Fibroblast of skin of abdomen (primary cell): ENCODE measurements at places on chromosomes 2 and 18.

- peak; percentile 14 for DNase-seq
Measured at GRCh38 chr18:50928551-50928950, 39.3 kb upstream of the ELAC1 start.

GRCh38 chr2:84904717-84905174, 710 bp upstream of the TMSB10 start:
- peak; percentile 68 for DNase-seq

DNA sequence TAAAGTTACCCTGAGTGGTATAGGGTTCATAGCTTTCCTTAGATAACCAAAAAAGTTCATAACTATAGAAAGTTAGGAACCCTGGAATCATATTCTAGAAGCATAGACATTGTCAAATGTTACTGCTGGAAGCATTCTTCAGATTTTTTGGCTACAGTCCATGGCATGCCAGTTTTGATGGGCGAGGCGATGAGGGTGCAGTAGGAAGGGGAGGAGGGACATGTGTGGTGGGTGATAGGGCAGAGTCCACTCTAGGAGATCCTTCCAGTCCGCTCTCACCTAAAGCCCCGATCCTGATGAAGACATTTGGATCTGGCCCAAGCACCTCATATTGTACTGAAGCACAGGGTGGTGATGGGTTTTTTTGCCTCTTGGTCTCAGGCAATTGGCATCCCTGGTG, 91.8 kb downstream of the HRH4 start:
- DNase-seq, result no peak

DNA sequence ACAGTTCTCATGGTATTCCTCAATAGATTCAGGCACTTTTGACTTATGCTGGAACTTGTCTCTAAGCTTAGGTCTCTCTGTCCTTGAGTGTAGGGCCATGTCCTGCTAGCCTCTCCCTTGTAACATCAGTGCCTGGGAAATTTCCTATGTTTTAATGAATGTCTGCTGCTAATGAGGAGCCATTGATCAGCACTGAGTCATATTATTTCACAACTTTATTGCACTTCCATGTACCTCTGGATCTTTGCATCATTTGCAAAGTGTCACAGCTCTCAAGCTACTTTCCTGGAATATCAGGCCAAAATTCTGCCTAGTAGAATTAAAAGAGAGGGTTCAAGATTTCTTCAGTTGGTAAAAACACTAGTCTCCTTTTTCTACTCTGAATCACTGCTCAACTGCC, 102.5 kb downstream of the GAREM1 start:
- peak; percentile 18 for DNase-seq

DNA sequence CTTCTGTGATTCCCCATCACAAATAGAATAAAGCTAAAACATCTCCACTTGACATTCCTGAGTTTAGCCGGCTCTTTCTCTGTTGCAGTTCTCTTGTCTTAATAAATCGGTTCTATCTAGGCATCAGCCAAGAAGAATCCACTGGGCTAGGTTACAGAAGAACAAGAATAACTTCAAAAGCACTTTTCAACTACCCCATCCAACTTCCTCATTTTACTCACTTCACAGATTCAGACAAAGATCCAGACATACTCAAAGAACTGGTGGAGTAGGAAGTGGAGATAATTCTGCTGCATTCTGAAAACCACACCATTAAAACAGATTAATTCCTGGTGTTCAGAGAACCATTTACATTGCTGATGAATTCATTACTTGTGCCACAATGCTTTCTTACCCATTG, 9.6 kb upstream of the ALPK2 start:
- DNase-seq, result peak; percentile 55
